Endodermal cell (in vitro differentiated cells): ENCODE measurements at places on chromosomes 11 and 22. TPM values are rescaled to one million over a fixed set of nuclear protein-coding genes. Genes with fewer than 3 reads are reported as not detected.

DNA sequence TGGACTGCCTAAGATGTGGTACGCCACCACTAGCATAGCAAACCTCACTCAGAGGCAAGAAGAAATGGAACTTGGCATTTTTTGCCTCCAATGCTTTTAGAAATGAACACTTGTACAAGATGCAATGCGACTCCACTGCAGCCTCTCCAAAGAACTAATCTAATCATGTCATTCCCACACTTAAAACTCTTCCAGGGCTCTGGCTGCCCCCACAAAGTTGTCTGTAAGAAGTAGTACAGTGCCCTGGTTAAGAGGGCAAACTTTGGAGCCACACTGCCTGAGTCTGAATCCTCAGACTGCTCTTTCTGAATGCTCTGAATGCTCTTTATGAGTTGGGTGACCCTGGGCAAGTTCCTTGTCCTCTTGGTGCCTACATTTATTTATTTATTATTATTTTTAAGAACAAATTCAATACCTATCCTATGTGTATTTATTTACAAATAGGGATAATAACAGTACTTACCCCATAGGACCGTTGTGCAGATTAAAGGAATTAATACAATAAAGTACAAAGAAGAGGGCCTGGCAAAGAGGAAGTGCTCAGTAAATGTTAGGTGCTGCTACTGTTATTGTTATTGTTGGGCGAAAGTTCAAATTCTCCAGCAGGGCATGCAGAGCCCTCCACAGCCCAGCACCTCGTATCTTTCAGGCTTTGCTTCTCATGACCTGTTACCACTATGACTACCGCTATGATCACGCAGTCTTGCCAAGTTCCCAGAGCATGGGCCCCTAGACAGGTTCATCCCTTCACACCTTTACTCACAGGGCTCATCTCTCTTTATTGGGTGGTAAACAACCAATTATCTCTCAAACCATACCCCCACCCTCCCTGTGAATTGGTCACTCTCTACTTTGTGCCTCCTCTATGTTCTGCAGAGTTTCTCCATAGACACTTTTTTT lies 59.3 kb downstream of the RAB30 start:
- H3K4me3 ChIP-seq = no peak overlapping the region
- no peaks in the 10 kb centered on the region for H3K27me3 ChIP-seq
- no peak for DNase-seq
- H3K36me3 ChIP-seq = no peaks in the 10 kb centered on the region

GRCh38 chr11:8013833-8014232 lies 26.7 kb downstream of the EIF3F start:
- H3K36me3 ChIP-seq = no peaks in the 10 kb centered on the region
- DNase-seq = peak; percentile 50
- H3K4me3 ChIP-seq = no peak overlapping the region
- H3K27me3 ChIP-seq = peaks cover 30% of the 10 kb centered on the region
- H3K4me1 ChIP-seq = peaks cover 6% of the 10 kb centered on the region

- H3K36me3 ChIP-seq = no peaks in the 10 kb centered on the region
- no peak overlapping the region for H3K4me3 ChIP-seq
- no peaks in the 10 kb centered on the region for H3K27me3 ChIP-seq
- DNase-seq = no peak
These were observed 12.3 kb downstream of the LUZP2 start for GRCh38 chr11:24509114-24509513.

DNA sequence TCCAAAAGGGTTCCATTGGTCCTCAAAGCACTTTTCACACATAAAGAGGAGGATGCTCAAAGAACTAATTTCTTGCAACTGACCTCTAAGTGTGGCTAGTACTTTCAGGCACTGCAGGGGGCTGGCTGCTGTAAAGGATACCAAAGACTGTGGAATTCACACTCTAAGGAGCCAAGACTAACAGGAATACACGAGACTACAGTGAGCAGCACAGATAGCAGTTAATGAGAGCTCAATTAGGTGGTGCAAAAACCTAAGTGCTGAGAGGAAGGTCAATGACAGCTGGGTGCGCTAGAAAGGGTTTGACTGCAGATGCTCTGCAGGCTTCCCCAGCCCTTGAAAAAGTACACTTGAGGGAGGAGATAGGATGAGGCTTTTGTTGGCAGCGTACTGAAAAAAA lies 124.3 kb upstream of the NTM start:
- H3K4me3 ChIP-seq = no peak overlapping the region
- peaks cover 13% of the 10 kb centered on the region for H3K4me1 ChIP-seq
- no peak overlapping the region for H3K27ac ChIP-seq
- no peaks in the 10 kb centered on the region for H3K27me3 ChIP-seq
- no peaks in the 10 kb centered on the region for H3K36me3 ChIP-seq

DNA sequence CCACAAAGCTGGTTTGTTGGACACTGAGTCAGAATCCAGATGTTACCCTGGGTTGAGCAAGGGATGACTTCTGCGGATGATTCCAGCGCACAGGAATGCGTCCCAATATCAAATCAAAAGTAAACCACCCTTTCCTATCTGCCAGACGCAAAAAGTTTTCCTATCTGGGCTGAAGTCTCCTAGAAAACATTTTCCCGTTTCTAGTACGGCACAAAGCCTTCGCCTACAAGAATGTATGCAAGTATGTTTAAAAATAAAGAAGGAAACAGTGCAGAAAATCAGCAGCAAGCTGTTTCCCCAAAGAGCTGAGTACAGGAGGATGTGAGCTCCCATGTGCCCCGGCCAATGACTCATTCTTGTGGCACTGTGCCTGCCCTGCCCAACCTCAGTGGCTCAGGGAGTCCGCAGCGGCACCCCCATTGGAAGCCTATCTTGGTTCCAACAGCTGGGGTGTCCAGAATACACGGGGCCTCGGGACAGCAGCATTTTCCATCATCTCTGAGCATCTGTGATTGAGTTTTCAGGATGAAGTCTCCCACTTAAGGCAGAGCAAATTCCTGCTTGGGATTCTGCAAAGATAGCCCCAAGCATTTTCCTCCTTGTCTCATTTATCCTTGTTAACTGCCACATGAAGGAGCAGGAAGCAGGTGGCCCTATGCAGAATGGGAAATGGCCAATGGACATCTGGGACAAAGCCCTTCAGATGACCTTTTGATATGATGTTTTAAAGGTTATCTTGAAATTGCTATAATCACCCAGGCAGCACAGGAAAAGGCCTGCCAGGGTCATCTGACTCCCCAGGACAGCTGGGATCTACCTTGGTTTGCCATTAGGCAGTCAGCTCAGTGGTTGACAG lies 17.5 kb downstream of the KCNJ5 start:
- no peak overlapping the region for H3K27ac ChIP-seq
- H3K4me1 ChIP-seq = no peaks in the 10 kb centered on the region
- no peak overlapping the region for H3K4me3 ChIP-seq
- no peak for DNase-seq

GRCh38 chr11:104967534-104968354 lies 630 bp downstream of the CASP4 start:
- no peaks in the 10 kb centered on the region for H3K4me1 ChIP-seq
- no peak overlapping the region for H3K4me3 ChIP-seq
- H3K36me3 ChIP-seq = no peaks in the 10 kb centered on the region
- no peak overlapping the region for H3K27ac ChIP-seq

DNA sequence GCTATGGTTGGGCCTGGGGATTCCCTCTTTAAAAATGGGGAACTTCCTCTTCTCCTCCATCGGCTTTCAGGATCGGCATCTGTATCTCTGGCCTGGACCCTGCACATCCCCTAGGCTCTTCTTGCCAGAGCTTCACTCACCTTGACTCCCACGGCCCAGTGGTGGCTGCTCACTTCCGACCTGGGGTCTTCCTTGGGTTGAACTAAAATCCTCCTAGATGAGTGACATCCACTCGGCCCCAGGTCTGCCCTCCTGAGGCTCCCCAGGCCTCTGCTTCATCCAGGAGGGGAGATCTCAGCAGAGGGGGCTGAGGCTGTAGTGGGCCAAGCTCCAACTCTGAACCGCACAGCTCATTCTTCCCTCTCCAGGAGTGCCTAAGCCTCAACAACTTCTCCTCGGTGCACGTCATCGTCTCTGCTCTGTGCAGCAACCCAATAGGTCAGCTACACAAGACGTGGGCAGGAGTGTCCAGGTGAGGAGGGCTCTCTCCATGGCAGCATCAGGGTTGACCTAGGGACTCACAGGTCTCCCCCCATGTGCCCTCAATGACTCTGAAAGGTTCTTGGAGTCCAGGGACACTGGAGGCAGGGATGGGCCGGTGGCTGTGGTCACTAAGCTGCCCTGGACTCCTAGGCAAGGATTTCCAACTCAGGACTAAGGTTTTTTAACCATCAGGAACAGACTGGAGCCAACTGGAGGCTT lies 3.3 kb downstream of the RGL4 start:
- H3K27ac ChIP-seq = no peak overlapping the region
- peaks cover 11% of the 10 kb centered on the region for H3K36me3 ChIP-seq
- no peak for DNase-seq
- no peak overlapping the region for H3K4me3 ChIP-seq
- H3K4me1 ChIP-seq = no peaks in the 10 kb centered on the region

DNA sequence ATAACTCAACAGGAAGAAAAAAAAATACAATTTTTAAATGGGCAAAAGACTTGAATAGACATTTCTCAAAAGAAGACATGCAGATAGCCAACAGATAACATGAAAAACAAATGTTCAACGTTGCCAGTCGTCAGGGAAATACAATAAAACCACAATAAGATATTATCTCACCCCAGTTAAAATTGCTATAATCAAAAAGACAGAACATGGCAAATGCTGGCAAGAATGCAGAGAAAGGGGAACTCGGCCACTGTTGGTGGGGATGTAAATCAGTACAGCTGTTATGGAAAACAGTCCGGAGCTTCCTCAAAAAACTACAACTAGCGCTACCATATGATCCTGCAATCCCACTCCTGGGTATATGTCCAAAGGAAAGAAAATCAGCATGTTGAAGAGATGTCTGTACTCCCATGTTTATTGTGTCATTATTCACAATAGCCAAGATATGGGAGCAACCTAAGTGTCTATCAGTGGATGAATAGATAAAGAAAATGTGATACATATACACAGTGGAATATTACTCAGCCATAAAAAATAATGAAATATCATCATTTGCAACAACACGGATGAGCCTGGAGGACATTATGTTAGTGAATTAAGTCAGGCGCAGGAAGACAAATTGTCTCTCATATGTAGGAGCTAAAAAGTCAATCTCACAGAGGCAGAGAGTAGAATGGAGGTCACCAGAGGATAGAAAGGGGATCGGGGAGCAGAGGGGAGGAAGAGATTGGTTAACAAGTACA lies 12.2 kb upstream of the CYTH4 start:
- H3K27ac ChIP-seq = no peak overlapping the region
- DNase-seq = no peak
- H3K4me3 ChIP-seq = no peak overlapping the region
- no peaks in the 10 kb centered on the region for H3K36me3 ChIP-seq
- H3K4me1 ChIP-seq = no peaks in the 10 kb centered on the region
- peaks cover 4% of the 10 kb centered on the region for H3K27me3 ChIP-seq

DNA sequence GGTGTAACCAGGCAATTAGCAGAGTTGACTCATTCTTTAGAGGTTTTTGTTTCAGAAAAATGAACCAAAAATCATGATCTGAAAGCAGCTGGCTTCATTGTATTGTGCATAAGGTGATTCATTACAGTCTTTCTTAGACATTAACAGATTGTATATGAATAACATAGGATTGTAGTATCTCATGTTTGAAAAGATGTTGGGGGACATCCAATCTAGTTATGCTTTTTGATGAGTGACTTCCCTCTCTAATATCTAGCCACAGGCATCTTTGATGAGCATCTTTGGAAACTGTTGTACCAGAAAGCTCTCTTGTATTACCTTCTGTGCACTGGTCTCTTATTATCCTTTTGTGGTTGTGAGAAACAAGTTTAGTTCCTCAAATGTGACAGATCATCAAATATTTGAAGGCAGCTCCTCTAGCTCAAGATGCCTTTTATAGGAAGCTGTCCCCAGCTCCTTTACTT lies 8.3 kb downstream of the GRK3 start:
- no peak for DNase-seq
- H3K4me3 ChIP-seq = no peak overlapping the region
- H3K36me3 ChIP-seq = no peaks in the 10 kb centered on the region
- H3K27ac ChIP-seq = no peak overlapping the region

DNA sequence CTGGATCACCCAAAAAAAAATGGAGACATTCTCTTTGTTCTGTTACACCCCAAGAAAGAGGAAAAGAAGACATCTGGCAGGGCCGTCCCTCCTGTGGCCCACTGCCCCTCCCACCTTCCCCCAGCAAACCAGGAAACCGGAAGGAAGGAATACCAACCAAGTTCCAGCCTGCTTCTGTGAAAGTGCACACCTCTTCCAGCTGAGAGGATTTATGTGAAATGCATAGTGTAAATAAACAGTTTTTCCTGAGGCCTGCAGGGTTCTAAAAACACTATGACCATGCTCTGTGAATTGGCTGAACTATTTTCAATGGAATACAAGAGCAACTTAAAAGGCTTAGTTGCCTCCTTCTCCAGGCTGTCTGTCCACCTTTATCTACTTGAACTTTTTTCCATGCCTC lies 50.0 kb upstream of the CHST1 start:
- no peaks in the 10 kb centered on the region for H3K4me1 ChIP-seq
- no peak overlapping the region for H3K27ac ChIP-seq

DNA sequence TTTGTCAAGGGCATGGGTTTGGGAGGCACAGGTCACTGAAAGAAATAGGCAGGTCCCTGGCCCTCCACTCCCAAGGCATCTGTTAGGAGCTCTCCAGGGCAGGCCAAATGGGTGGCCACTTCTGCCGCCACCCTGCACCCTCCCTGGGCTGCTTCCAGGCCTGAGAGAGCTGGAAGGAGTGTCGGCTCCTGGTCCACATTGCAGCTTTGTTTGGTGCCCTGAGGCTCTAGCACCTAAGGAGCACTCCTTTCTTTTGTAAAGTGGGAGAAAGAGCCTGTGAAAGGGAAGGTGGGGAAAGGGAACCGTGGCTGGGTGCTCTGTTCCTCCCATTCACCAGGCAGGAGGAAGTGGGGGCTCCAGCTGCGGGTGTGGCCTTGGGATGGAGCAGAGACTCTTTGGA lies 12.3 kb upstream of the FGF4 start:
- H3K36me3 ChIP-seq = no peaks in the 10 kb centered on the region
- no peak overlapping the region for H3K27ac ChIP-seq
- H3K4me1 ChIP-seq = no peaks in the 10 kb centered on the region
- H3K27me3 ChIP-seq = no peaks in the 10 kb centered on the region
- no peak overlapping the region for H3K4me3 ChIP-seq
- peak; percentile 62 for DNase-seq

The CYTH4 gene
- not detected in 2 replicates for total RNA-seq

The P4HA3 gene
- total RNA-seq = not detected in 3 replicates

The MIAT gene
- total RNA-seq = 4.2 and 4.4 TPM in 2 replicates

The ACTN3 gene
- 5.3 to 20.0 TPM (median 5.9 TPM) in 3 replicates for total RNA-seq

The PARVA gene
- 36.5 and 37.3 TPM in 2 replicates for total RNA-seq

The PGR gene
- total RNA-seq = not detected in 3 replicates
